ENCODE measurements at places on chromosomes 12 and 14. TPM values are rescaled to one million over a fixed set of nuclear protein-coding genes. Genes with fewer than 3 reads are reported as not detected.

The C12orf56 gene
- total RNA-seq = 8.7 TPM

The CLEC1B gene
- not detected for total RNA-seq

The TRPV4 gene
- 0.42 TPM for total RNA-seq

The C1R gene
- total RNA-seq = 570 TPM

GRCh38 chr12:977156-977555, 13.9 kb upstream of the ERC1 start:
- no peaks in the 10 kb centered on the region for H3K36me3 ChIP-seq
- DNase-seq = no peak
- no peak overlapping the region for H3K27ac ChIP-seq
- no peaks in the 10 kb centered on the region for H3K27me3 ChIP-seq

DNA sequence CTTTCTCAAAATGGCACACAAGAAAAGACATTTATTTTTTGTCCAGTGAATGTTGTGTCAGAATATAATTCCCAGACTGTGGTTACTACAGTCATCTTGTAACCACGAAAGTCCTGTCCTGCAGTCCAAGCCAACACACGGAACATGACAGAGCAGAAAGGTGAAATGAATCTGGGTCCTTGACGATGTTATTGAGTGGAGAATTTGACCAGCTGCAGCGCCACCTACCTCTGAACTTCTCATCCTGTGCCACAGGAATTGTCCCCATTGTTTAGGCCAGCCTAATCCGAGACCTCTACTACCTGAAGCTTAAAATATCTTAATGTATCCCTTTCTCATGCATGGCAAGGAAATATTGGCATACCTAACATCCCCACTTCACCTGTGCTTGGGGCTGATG, 64.1 kb upstream of the OTX2 start:
- H3K27me3 ChIP-seq = no peaks in the 10 kb centered on the region
- no peak overlapping the region for H3K4me3 ChIP-seq
- no peak for DNase-seq

GRCh38 chr14:75068294-75069120, 934 bp upstream of the ZC2HC1C start:
- H3K27ac ChIP-seq = peak overlapping the region; percentile 82
- DNase-seq = no peak
- no peaks in the 10 kb centered on the region for H3K27me3 ChIP-seq

- no peaks in the 10 kb centered on the region for H3K36me3 ChIP-seq
- no peaks in the 10 kb centered on the region for H3K27me3 ChIP-seq
Measured at GRCh38 chr12:107493666-107494065, 191.9 kb upstream of the PWP1 start.

- H3K4me3 ChIP-seq = no peak overlapping the region
- no peaks in the 10 kb centered on the region for H3K36me3 ChIP-seq
- peaks cover 6% of the 10 kb centered on the region for H3K4me1 ChIP-seq
- H3K27ac ChIP-seq = no peak overlapping the region
- no peak for DNase-seq
- H3K27me3 ChIP-seq = peaks cover 94% of the 10 kb centered on the region
Measured at GRCh38 chr12:132606466-132606865, 3.9 kb downstream of the LRCOL1 start.

DNA sequence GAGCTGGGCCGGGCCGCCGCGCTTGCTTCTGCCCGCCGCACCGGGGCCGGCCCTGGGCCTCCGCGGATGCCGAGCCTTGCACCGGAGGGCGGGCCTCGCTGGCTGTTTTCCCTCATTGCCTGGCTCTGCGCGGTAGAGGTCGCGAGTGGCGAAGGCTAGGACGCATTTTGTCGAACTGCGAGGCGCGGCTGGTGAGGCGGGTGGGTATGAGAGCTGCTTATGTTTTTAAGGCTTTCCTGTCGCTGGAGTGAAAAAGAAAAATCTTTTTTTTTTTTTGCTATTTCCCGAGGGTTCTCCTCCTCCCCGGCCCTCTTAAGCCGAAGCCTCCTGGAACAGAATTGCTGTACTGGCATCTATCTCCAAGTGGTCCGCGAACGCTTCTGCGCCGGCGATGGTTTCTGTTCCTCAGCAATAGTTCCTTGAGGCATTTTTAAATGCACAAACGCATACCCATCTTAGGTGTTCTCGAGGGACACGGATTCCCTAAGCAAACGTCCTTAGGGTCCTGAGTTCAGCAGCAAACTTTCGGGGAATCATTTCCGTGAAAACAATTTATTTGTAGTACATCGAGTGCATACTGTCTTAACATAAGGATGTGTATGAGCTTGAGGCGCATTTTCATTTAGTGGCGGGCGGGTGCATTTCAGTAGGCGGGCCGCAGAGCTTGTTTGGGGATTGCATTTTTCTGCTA, 631 bp downstream of the RESF1 start:
- peak overlapping the region; percentile 63 for H3K27ac ChIP-seq
- H3K4me3 ChIP-seq = peak overlapping the region; percentile 85
- DNase-seq = peak; percentile 25
- no peaks in the 10 kb centered on the region for H3K27me3 ChIP-seq

GRCh38 chr12:89041078-89041477, 311.2 kb downstream of the DUSP6 start:
- no peak for DNase-seq
- H3K27me3 ChIP-seq = no peaks in the 10 kb centered on the region
- H3K4me3 ChIP-seq = no peak overlapping the region
- H3K27ac ChIP-seq = no peak overlapping the region

DNA sequence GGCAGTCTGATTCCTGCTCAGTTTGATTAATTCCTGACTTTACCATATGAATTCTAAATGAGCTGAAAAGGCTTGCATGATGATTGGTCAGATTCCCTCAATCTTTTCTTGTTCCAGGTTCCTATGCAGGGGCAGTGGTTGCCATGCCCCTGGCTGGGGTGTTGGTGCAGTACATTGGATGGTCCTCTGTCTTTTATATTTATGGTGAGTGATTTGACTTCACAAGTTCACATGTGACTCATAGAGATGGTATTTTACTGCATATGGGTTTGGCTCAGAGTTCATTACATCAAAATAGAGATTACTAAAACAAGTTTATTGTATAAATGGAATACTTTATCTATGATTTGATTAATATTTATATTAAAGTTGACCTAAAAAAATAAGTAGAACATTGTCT, 44.8 kb downstream of the SLC17A8 start:
- no peak for DNase-seq
- H3K27me3 ChIP-seq = no peaks in the 10 kb centered on the region
- no peak overlapping the region for H3K27ac ChIP-seq
- no peak overlapping the region for H3K4me3 ChIP-seq

DNA sequence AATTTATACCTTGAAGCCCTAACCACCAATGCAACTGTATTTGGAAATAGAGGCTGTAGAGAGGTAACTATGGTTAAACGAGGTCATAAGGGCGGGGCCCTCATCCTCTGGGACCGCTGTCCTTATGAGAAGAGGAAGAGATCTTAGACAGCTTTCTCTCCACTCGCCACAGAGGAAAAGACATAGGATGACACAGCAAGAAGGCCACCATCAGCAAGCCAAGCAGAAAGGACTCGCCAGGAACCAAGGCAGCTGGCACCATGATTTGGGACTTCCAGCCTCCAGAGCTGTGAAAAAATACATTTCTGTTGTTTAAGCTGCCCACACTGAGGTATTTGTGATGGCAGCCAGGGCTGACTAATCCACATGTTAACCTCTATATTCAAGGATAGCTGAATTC, 30.4 kb upstream of the BCAT1 start:
- H3K4me3 ChIP-seq = no peak overlapping the region
- H3K27ac ChIP-seq = no peak overlapping the region
- peak; percentile 9 for DNase-seq
- no peaks in the 10 kb centered on the region for H3K4me1 ChIP-seq
- no peaks in the 10 kb centered on the region for H3K27me3 ChIP-seq

DNA sequence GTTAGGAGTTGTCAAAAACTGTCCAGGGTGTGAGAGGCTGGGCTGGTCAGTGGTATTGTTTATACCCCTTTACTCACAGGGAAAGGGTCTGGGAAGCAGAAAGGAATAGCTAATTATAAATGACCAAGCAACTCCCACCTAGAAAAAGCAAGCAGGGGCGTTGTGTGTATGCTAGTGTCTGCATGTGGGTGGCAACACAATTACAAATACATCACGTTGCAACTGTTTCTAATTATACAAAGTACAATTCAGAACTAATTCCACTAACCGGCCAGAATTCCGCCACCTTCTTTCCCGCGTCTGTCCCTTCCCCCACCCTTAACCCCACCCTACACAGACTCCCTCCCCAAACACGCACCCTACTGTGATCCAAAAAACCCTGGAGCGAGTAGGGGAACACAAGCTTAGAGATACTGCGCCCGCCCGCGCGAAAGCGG, 2.2 kb downstream of the DPF3 start:
- H3K27ac ChIP-seq = no peak overlapping the region
- peaks cover 13% of the 10 kb centered on the region for H3K4me1 ChIP-seq
- DNase-seq = no peak

GRCh38 chr12:110436231-110436630, 13.9 kb downstream of the ARPC3 start:
- H3K27ac ChIP-seq = no peak overlapping the region
- peaks cover 77% of the 10 kb centered on the region for H3K36me3 ChIP-seq
- H3K27me3 ChIP-seq = no peaks in the 10 kb centered on the region
- no peak for DNase-seq
